ENCODE measurements at places on chromosomes 5 and 9.

DNA sequence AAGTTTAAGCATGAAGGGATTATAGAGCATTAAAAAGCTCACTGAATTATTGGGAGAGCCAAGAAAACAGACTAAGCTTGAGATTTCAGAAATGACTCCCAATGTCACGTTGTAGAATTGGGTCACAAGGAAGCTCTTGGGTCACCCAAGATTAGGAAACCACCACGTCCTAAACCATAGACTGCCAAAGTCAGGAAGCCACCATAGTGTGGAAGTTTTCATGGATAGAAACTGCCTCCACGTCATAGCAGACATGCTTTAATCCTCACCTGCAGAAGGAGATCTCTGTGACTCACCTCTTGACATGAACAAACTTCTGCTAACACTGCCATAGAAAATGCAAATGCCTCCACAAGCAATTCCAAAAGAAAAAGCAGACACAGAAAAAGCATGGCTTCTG, 106.3 kb downstream of the SLC1A3 start:
- DNase-seq, result no peak

DNA sequence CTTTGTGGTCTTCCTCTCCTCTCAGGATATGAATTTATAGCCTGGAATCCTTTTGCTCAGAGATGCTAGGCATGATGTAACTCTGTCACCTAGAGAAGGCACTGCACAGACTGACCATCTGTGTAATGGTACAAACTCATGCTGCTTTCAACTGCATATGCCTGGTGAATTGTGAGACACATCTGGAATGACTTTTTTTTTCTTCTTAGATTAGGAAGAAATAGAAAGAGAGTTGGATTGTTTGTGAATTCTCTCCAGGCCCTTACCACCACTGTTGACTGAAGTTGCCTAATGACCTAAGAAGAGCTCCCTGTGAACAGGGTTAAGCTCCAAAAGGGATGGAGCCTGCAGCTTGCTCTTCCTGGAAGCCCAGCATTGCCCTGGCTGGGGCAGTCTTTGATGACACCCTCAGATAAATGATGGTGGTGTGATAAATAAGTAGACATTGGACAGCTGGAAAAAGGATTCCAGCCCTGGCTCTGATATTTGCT, 47.8 kb upstream of the TRIM32 start:
- DNase-seq, result no peak

GRCh38 chr9:133921866-133922265, 70.3 kb downstream of the VAV2 start:
- DNase-seq, result no peak

- DNase-seq, result no peak
These were observed 7.9 kb downstream of the C9orf50 start for GRCh38 chr9:129612815-129613519.

DNA sequence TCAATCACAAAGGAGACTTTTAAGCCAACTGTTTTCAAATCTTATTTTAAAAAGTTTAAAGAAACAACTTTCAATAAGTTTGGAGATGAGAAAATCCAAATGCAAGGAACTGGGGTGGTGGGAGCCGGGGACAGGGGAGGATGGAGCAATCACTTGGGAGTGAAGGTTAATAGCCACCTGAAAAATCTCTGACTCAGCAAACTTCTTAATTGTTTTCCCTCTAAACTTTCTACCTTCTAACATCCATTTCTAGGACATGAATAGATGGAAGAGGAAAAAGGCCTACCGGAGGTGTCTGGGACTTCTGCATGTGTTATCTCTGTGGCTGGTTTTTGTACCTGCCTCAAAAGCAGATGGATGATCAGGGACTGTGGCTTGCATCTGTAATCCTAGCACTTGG, 360.6 kb downstream of the OSTF1 start:
- no peak for DNase-seq

DNA sequence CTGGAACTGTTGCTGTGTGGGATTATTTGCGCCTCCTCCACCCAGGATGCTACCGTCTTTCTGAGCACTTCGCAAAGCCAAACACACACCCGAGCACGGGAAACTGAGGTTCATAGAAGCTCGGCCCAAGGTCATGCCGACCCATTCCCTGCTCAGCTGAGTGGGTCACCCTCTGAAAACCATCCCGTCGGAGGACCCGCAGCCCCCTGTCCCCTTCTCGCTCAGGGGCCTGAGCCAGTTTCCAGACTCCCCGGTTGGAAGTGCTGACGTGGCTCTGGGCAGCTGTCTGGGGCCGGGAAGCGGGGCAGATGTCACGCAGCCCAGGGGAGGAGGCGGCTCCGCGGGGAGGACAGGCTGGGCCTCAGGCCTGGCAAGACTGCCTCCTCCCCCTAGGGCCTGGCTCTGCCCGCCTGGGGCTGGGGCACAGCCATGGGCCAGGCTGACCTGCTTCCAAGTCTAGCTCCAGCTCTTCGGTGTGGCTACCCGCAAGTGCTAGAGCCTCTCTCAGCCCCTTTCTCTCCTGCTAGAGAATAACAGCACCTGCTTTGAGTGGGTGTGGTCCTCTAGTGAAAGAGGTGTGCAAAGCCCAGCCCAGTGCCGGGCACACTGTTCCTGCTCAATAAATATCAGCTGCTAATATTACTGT, 9.9 kb upstream of the CXXC5 start:
- no peak for DNase-seq

DNA sequence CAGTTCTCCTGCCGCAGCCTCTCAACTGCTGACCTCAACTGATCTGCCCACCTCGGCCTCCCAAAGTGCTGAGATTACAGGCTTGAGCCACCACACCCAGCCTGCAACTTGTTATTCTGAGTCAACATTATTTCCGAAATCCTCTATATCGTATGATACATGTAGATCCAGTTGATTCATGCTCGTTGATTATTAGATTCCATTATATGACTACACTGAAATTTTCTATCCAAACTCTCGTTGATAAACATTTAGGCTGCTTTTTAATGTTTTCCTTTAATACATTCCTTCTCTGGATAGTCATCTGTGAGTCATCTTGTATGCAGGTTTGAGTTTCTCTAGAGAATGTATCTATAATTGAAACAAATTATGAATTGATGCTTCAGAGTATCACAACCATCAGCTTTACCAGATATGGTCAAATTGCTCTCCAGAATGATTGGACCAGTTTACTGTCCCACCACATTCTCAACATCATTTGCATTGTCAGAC, 4.1 kb downstream of the CDK7 start:
- no peak for DNase-seq

DNA sequence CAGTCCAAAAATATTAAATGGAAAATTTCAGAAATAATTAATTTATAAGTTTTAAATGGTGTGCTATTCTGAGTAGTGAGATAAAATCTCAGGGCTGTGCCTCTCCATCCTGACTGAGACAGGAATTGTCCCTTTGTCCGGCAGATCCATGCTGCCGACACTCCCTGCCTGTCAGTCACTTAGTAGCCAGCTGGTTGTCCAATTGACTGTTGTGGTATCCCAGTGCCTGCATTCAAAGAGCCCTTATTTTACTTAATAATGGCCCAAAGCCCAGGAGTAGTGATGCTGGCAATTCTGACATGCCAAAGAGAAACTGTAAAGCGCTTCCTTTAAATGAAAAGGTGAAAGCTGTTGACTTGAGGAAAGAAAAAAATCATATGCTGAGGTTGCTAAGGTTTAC, 157.5 kb downstream of the ENC1 start:
- DNase-seq, result no peak

DNA sequence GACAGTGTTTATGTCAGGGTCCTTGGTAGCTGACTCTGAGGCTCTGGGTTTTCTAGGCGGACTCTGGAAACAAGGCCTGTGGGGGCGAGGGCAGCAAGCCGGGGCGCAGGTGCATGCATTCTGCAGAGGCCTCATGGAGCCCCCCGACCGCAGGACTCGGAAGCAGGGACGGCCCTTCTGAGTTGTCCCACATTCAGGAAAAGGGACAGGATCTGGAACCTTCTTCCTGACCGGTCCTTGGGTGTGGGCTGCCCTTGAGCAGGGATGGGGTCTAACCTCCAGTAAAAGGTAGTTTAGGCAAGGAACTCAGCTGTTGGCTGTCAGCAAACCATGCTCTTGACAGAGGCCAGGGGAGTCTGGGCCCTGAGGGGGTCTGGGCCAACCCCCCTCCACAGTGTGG, 7.4 kb upstream of the COL5A1 start:
- DNase-seq, result no peak

DNA sequence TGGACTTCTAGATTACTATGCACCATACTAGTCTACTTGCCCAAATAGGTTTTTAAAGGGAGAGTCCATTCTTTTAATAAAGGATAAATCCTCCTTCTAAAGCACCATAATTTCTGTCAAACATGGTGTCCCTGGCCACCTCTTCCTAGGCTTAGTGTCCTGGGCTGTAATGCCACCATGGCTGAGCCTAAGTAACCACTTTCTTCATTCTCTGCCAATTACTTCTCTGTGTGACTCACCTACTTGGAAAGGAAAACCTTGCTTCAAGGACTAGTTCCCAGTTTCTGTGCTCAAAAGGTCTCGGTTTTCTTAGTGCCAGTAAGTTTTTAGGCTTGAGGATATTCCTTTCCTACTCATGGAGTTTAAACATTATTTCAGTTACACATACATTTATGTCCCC, 273.4 kb downstream of the DENND1A start:
- no peak for DNase-seq

GRCh38 chr9:26172301-26172700, 494.1 kb upstream of the TUSC1 start:
- no peak for DNase-seq

GRCh38 chr5:140266471-140267200, 36.3 kb downstream of the PFDN1 start:
- no peak for DNase-seq

DNA sequence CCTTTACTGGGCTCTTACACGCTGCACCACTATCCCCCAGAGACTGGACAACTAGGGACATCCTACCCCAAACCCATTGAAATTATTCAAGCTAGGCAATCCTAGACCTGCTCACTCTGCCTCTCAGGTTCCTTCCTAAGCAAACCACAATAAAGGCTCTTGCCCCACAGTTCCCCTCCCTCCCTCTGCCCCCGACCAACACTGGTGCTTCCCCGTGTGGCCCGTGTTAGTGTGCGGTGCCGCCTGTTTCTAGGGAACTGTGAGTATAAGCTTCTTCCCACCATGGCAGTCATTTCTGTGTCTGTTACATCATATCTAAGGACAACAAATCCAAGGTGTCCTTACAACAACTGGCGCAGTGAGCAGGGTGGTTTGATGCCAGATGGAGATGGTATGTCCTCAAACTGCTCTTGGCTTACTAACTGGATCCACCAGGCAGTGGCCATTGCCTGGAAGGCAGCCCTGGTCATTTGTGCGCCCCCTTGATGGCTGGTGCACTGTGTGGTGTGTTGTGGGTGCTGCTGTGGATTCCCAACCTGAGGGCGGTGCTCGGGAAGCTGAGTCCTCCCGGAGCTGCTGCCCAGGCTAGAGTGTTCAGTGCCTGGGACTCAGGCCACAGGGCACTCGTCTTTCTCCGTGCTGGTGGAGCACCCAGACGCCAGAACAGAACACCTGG, 8.4 kb upstream of the MXD3 start:
- no peak for DNase-seq

DNA sequence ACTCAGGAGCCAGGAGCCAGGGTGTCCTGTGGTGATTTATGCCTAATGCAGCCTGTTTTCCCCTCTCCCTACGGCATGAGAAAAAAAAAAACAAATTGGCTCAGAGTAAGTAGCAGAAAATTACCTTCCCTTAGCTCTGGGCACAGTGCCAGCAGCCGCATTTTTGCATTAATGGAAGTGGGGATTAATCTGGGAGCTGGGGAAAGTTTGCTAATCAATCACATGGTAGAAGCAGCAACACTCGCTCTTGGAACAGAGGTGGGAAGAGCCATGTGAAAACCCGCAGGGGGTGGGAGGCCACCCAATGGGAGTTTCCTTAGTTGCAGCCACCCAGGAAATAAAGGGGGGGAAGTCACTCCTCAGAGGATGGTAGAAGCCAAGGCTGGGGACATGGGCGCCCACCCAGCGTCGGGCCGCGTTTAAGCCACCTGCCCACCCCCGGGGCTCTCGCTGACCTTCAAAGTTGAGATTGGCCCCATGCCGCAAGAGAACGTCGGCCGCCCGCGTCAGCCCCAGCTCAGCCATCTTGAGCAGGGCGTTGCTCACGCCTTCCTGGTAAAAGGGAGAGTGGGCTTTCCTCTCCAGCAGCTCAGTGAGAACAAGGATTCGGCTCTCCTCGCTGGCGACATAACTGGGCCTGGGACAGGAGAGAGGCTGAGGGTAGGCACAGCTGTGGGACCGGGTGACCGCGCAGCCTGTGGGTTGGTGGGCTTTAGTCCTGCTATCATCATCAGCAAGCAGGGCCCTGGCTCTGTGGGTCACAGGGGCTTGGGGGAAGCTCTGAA, 1.7 kb downstream of the ASB6 start:
- no peak for DNase-seq

DNA sequence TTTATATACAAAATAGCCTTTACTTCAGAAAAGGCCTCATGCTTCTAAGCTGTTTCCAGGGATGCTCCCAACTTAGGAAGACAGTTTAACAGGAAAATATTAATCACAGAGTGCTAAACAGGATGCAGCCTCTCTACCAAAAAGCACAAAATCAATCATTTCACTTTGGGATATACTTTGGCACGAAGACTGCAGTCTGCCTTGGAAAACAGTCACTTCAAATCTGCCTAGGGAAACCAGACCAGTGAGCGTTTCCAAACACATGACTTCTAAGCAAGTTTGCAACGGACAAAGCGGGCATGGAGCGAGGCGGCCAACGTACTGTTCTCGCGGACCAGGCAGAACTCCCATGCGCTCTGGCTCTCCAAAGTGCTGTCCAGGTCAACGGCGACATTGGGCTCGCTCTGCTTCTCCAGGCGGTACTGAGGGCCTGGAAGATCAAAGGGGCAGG, 201.0 kb downstream of the MAPKAP1 start:
- DNase-seq, result no peak

All from effector CD8-positive, alpha-beta T cell (primary cell).